ENCODE measurements at places on chromosomes 2 and 18.
A peak's percentile ranks its signal among the peaks of the same experiment; 100 is the strongest.

DNA sequence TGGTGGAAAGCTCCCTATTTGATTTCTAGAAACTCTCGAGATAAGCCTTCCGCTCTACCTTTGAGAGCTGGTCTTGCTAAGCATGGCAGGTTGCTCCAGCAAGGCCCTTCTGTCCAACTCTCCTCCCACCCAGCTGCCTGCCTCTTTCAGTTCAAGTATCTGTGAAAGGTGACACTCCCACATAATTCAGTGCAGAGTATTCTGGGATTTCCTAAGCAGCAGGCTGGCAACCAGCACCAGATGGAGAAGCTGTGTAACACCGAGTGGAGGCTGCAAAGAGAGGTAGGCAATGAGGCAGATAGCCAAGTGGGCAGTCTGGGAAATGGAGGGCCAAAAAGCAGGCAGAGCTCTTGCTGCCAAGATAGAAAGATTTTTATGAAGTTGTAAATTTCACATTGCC lies 88.4 kb upstream of the CAVIN2 start:
- no peak for DNase-seq

DNA sequence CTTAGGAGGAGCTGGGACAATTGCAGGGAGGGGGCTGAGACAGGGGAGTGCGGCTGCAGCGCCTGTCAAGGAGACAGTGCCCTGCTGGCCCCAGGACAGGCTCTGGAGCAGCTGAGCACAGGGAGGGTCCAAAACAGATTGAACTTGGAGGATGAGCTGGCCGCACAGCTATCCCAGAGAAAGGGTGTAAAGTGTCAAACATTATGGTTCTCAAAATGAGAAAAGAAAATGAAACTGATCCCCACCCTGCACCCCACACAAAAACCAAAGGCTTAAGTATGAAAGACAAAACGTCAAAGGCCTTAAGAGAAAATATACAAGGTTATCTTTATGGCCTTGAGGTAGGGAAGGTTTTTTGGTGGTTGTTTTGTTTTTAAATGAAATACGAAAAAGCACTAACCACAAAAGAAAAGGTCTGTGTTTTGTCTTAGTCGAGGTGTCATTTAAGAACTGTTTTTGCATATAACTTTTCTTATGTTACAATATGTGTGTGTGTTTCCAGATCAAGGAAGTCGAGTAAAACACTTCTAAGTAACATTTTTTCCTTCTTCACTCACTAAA lies 111.8 kb downstream of the HDAC4 start:
- peak; percentile 77 for DNase-seq

DNA sequence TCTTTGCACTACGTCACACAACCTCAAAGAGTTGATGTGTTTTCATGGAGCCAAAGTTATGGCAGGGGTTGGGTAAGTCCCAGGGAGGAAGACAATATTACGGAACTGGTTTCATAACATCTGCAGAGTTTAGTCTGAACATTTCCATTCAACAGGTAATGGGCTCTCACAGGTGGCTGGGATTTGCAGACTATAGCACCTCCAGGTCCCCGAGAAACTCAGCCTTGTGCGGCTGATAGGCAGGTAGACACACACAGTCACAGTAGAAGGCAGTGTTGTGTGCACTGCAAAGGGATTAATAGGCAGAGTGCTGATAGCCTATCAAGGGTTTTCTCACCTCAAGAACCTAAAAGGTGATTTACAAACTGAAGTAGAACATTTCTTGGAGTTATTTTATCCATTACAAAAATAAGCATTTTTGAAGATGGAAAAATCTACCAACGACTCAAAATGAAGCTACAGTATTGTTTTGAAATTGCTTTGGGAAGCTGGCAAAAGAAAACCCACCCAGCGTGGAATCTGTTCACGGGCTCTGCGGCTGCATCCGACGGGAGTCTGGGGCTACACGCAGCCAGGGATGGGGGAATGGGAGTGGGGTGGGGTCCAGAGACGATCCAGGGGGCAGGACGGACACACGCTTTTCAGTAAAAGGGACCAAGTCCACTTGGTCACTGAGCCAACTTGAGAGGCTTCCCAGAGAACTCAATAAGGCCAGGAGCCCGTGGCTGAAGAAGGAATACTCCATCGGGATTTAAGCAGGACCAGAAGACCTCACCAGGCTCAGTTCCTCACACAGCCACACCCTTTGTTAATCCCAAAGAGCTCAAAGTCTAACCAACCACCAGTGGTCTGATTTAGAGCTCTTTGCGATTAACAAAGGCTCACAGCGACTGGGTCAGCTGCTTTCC lies 82.9 kb downstream of the CHRNA1 start:
- no peak for DNase-seq

- DNase-seq, result no peak
Measured at GRCh38 chr2:66691031-66691965, 256.4 kb downstream of the MEIS1 start.

DNA sequence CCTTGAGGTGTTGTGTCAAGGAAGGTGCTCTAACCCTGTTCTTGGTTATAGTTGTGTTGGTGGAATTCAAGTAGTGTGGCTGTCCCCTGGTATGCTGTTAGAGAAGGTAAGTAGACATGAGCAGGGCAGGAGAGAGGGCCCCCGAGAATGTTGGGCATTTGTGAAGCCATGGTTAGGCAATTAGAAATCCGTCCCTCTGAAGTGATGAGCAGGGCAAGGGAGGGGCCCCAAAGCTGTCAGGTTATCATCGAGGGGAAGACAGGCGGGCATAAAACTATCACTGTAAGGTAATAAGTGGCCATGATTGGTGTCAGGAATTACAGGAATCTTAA lies 5.2 kb downstream of the XRCC5 start:
- no peak for DNase-seq

- DNase-seq, result no peak
Measured at GRCh38 chr2:207727261-207727660, 15.8 kb downstream of the CCNYL1 start.

DNA sequence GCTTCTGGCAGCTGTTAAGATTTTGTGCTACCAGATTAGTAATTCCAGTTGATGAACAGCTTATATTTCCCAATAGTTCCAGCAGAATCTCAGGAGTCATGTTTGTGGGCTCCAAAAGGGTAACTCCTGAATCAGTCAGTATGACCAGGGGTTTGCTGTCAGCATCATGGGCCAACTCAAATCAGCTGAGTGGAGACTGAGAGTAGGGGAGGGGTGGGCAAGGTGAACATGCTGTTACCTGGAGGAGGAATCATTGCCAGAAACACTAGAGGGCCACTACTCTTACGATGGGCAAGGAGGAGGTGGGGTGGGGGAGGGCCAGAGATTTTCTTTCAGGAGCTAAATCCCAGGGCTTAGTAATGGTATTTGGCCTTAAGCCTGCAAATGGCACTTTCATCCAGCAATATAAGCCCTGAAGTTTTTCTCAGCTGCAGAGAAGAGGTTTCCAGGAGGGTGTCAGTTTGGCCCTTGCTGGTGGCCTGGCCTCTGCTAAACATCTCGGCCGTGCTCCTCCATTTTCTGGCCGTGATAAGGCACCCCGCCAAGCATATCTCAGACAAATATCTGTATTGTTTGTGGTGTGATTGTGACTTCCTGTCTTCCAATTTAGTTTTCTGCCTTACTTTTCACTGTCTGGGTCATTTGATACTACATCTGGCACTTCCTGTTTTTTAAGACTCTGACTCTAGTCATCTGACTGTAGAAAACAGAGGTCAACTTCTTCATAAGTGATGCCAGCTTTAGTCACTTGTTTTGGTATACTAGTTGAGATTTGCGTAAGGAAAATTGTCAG lies 120.5 kb upstream of the CXCR4 start:
- DNase-seq, result peak; percentile 79

GRCh38 chr2:3422161-3422779 lies 42.8 kb downstream of the TRAPPC12 start:
- DNase-seq, result no peak

DNA sequence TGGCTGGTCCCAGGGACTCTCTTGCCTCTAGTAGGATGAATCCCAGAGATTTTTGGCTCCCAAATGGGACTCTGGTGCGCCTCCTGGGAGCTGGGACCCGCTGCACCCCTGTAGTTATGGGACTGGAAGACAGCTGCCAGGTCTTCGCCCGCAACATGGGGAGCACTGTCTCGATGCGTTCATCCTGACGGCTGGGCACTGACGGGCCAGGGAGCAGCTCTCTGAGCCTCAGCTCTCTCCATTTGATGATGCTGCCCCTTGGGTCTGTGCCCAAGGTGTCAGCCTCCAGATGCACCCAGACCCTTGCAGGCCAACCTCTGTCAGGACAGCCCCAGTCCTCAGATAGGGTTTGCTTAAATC lies 9.3 kb upstream of the ARMC9 start:
- no peak for DNase-seq

DNA sequence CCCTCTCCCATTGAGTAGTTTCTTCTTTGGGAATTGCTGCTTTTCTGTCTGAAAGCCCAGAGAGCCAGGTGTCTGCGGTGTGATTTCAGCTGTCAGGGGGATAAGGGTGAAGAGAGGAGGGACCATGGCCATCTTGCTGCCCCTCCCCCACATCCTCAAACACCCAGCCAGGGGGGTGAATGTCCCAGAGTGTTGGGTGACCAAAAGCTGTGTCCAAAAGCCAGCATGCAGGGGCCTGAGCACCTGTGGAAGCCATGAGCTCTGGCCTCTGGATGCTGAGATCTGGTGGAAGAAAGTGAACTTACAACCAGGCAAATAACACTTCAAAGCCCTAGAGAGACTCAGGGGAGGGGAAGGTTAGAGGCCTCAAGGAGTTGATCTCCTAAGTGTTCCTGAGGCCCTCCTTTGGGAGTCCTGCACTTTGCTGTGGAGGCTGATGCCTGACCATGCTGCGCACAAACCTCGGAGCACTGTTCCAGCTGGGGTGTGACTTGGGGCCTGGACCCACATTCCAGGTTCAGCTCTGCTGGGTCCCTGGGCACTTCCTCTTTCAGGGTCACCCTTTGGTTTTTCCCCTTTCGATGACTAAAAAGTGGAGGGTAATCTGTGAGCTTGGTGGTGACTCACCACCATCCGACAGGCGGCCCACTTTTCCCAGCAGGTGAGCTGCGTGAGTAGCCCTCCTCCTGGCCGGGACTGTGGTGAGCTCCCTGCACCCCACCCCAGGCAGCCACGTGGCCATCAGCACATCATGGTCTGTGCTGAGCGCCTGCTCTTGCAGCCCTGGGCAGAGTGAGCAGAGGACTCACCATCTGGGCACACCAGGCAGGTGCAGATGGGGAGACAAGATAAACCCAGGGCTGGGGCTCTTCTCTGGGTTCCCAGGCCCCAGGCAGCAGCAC lies 66.8 kb upstream of the FOSL2 start:
- peak; percentile 67 for DNase-seq

- DNase-seq, result peak; percentile 66
Measured at GRCh38 chr18:61322265-61322873, 10.9 kb upstream of the CDH20 start.

DNA sequence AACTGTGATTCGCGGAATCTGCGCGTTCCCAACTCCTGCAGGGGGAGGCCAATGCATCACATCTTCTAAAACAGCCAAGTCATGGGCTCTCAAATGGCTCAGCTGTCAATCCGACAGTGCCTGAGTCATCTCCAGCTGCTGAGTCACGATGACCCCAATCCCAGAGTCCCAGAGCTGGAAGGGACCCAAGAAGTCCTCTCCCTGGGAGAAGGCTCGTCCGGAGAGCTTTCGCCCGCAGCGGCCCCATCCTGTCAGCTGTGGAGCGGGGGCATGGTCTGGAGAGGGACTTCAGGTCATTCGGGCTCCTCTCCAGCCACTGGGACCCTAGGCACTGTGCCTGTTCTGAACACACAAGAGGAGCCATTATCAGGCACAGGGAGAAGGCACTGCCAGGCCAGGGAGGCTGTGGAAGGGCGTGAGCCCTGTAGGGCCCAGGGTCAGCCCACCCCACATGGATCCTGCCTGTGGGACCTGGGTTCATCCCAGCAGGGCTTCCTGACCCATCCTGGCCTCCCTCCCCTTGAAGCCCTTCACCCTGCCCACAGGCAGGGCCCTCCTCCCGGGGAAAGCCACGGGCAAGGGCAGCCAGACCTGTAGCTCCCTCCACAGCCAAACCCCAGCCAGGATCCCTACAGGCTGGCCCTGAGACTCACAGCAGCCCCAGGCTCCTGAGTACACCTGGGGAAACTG lies 47.6 kb upstream of the GPC1 start:
- no peak for DNase-seq

DNA sequence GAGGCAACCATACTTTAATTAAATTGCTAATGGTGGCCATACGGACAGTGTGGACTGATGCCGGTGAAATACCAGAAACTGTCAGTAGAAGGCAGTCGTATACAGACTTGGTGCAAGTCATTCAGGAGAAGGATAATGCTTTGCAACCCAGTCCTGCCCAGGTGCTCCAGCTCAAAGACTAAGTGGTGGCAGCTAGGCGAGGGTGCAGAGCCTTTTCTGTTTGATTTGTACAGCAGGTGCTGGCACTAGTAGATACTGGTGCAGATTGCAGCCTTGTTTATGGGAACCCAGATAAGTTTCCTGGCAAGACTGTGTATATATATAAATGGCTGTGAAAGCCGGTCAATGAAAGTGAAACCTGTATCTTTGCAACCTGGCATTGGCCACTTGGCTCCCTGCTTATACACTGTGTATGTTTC lies 208.3 kb upstream of the SYT4 start:
- DNase-seq, result no peak
